Activated CD8-positive, alpha-beta T cell treated with anti-CD3 and anti-CD28 coated beads for 36 hours (primary cell): ENCODE measurements at places on chromosomes 12 and 14.

DNA sequence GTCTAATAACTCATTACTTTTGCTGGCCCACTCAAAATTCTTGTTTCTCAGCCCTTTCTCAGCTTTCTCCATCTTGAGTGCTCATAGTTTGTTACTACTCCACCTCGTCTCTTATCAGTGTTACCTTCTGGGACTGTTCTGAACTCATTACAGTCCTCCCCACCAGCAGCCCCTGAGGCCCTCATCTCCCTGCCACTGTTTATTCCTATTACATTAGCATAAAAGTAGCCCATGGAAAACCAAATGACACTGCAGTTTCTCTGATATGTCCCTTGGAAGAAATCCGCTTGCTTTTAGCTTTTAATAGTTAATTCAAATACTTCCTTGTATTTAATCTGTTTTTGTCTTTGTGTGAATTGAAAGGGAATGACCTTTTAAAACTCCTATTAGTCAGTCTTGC, 7.6 kb downstream of the AKAP6 start:
- no peak overlapping the region for H3K4me3 ChIP-seq
- no peak overlapping the region for H3K27ac ChIP-seq
- no peaks in the 10 kb centered on the region for H3K36me3 ChIP-seq
- no peak for DNase-seq

- no peak overlapping the region for H3K4me3 ChIP-seq
- no peak for DNase-seq
- no peaks in the 10 kb centered on the region for H3K36me3 ChIP-seq
- H3K27ac ChIP-seq: no peak overlapping the region
These were observed 59.7 kb upstream of the KCNH3 start for GRCh38 chr12:49478949-49479664.

- no peak for DNase-seq
- H3K4me3 ChIP-seq: no peak overlapping the region
- no peaks in the 10 kb centered on the region for H3K4me1 ChIP-seq
- no peak overlapping the region for H3K27ac ChIP-seq
- peaks cover 2% of the 10 kb centered on the region for H3K36me3 ChIP-seq
These were observed 259.6 kb downstream of the AKAP6 start for GRCh38 chr14:32588448-32589320.

- H3K4me3 ChIP-seq: no peak overlapping the region
- DNase-seq: no peak
- H3K4me1 ChIP-seq: no peaks in the 10 kb centered on the region
- no peak overlapping the region for H3K27ac ChIP-seq
These were observed 74.3 kb downstream of the MAP1LC3B2 start for GRCh38 chr12:116633476-116633875.

GRCh38 chr14:69695322-69696203, 71.4 kb upstream of the SRSF5 start:
- H3K4me3 ChIP-seq: no peak overlapping the region
- DNase-seq: no peak
- H3K27ac ChIP-seq: peak overlapping the region; percentile 31
- no peaks in the 10 kb centered on the region for H3K27me3 ChIP-seq
- H3K4me1 ChIP-seq: peaks cover 75% of the 10 kb centered on the region

- DNase-seq: no peak
- H3K27ac ChIP-seq: no peak overlapping the region
- peaks cover 13% of the 10 kb centered on the region for H3K27me3 ChIP-seq
- H3K4me1 ChIP-seq: no peaks in the 10 kb centered on the region
- no peak overlapping the region for H3K4me3 ChIP-seq
These were observed 64.5 kb upstream of the DAAM1 start for GRCh38 chr14:59123975-59124374.

DNA sequence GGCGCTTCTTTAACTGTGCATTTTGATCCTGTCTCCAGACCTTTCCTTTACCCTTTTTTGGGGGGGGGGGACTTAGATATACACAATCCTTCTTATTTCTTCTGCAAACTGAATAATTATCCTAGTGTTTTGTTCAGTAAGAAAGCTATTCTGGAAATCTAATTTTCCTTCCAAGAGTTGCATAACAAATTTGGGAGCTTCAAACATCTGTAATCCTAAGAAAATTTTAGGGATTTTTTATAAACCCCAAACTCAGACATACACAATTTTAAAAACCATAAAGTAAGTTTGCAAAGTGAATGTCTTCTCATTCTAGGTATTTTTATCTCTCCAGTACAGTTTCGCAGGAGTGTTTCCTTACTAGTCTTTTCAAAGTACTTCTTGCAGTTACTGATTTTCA, 182.7 kb upstream of the E2F7 start:
- no peak for DNase-seq
- H3K27ac ChIP-seq: no peak overlapping the region
- no peaks in the 10 kb centered on the region for H3K36me3 ChIP-seq
- no peak overlapping the region for H3K4me3 ChIP-seq
- H3K4me1 ChIP-seq: no peaks in the 10 kb centered on the region
- no peaks in the 10 kb centered on the region for H3K27me3 ChIP-seq

DNA sequence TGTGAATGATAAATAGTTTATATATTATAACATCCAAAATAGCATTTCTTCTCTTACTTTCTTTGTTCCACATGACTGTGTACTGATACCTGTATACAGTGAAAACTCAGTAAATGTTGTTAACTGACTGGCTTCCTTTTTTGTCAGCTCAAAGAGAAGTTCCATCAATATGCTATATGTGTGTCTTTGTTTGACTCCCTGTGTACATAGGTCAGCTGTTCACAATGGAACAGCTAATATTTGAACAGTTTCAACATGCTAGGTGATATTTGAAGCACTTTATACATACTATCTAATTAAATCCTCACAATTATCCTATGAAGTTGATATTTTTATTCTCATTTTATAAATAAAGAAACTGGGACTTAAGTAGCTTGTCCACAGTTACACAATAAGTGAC, 15.3 kb upstream of the KICS2 start:
- peaks cover 2% of the 10 kb centered on the region for H3K27me3 ChIP-seq
- H3K36me3 ChIP-seq: no peaks in the 10 kb centered on the region
- no peak overlapping the region for H3K4me3 ChIP-seq
- no peaks in the 10 kb centered on the region for H3K4me1 ChIP-seq

DNA sequence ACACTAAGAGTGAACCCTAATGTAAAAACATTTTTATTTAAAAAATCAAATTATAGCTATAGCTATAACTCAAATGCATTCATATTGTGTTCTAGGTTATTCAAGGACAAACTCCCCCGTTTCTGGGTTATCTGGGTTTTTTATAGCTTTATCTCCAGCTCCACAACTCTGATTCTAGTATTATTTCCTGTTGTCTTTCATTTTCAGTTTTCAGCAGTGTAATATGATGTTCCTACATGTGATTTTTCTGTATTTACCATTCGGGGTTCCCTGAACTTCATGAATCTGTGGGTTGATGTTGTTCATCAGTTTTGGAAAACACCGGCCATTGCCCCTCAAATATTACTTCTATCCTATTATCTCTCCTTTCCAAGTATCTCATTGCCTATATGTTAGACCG, 221.9 kb upstream of the FOXN3 start:
- DNase-seq: no peak
- peak overlapping the region; percentile 19 for H3K4me3 ChIP-seq
- no peaks in the 10 kb centered on the region for H3K27me3 ChIP-seq
- peak overlapping the region; percentile 96 for H3K27ac ChIP-seq
- H3K36me3 ChIP-seq: peaks cover 28% of the 10 kb centered on the region

DNA sequence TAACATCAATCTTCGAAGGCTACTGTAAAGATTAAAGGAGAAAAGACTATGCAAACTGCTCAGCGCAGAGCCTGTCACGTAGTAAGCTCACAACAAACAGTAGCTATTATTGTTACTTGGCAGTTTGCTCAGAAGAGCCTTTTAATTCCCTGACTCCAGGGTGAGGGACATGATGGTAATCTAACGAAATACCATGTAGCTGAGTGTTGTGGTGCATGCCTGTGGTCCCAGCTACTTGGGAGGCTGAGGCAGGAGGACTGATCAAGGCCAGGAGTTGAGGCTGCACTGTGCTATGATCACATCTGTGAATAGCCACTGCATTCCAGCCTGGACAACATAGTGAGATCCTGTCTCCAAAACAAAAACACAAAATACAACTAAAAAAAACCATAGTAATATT, 22.8 kb downstream of the HEBP1 start:
- H3K27ac ChIP-seq: no peak overlapping the region
- no peak overlapping the region for H3K4me3 ChIP-seq
- no peak for DNase-seq
- H3K4me1 ChIP-seq: no peaks in the 10 kb centered on the region

DNA sequence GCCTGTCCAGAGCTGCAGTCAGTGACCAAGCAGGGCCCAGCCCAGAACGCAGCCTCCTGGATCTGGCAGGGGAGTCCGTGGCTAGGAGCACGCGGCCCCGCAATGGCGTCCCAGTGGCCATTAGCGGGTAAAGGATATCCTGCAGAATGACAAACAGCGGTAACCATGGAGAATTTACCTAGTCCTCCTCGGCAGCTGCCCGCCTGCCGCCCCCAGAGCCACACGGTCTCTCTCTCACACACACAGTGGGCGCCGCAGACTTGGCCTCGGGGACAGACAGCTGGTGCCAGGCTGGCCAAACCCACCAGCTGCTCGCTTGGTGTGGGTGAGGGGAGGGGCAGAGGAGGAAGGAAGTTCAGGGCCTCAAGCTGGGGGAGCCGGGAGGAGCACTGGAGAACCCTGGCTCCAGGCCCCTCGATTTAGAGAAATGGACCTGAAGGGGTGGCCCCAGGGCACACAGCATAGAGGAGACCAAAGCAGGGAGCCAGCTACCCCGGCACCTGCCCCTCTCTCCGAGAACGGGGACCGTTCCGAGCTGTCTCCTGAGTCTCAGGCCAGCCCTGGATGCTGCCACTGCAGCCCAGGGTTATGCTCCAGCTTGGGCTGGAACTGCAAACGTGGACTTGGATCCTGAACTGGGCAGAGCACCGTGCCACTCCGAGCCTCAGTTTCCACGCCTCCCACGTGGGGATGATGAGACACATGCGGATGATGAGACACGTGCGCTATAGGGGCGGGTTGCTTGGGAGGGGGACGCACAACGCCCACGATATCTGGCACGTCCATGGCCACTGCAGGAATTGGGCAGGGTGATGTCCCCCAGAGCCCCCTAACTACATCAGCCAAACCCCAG, 3.4 kb downstream of the CDK2AP1 start:
- H3K36me3 ChIP-seq: peaks cover 13% of the 10 kb centered on the region
- peak overlapping the region; percentile 91 for H3K4me3 ChIP-seq
- H3K27me3 ChIP-seq: no peaks in the 10 kb centered on the region
- no peak overlapping the region for H3K27ac ChIP-seq

GRCh38 chr12:50887191-50887590, 44.5 kb downstream of the TMPRSS12 start:
- H3K27me3 ChIP-seq: no peaks in the 10 kb centered on the region
- no peaks in the 10 kb centered on the region for H3K4me1 ChIP-seq
- no peak overlapping the region for H3K27ac ChIP-seq
- H3K4me3 ChIP-seq: no peak overlapping the region

DNA sequence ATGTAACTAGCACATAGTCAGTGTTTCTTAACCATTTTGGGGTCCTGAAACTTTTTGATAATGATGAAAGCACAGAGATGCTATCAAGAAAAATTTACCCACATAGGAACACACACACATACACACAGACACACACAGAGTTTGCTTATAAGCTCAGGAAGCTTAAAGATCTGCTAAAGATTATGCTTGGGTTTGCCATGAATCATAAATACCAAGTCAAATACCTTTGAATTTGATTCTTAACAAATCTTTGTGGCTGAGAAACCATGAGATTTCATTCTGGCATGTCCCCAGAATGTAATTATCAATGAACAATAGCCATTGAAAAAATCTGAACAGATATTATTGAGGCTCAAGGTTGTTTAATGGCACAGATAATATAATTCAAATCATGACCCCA, 89.2 kb downstream of the NTS start:
- H3K27ac ChIP-seq: no peak overlapping the region
- H3K4me1 ChIP-seq: no peaks in the 10 kb centered on the region
- no peak for DNase-seq
- no peaks in the 10 kb centered on the region for H3K36me3 ChIP-seq
- H3K4me3 ChIP-seq: no peak overlapping the region

DNA sequence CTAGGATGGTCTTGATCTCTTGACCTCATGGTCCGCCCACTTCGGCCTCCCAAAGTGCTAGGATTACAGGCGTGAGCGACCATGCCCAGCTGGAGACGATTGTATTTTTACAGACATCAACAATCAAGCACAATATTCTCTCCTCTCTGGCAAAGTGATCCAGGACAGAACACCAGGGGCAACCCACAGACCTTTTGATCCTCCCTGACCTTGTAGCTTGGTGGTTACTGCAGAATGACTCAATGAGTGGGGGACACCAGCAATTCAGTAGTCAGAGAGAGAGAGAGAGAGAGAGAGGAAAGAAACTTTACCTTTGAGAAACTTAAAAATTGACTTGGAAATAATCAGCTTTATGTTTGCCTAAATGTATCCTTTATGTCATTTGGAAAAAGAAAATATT, 51.2 kb downstream of the DRAM1 start:
- peaks cover 11% of the 10 kb centered on the region for H3K27me3 ChIP-seq
- no peak overlapping the region for H3K4me3 ChIP-seq
- no peaks in the 10 kb centered on the region for H3K4me1 ChIP-seq
- DNase-seq: no peak
- H3K27ac ChIP-seq: no peak overlapping the region
- no peaks in the 10 kb centered on the region for H3K36me3 ChIP-seq

- H3K27ac ChIP-seq: no peak overlapping the region
- peaks cover 1% of the 10 kb centered on the region for H3K27me3 ChIP-seq
- H3K4me1 ChIP-seq: no peaks in the 10 kb centered on the region
- no peak for DNase-seq
These were observed 134.6 kb downstream of the PTPRR start for GRCh38 chr12:70785896-70786295.

- H3K27ac ChIP-seq: no peak overlapping the region
- peaks cover under 1% of the 10 kb centered on the region for H3K27me3 ChIP-seq
These were observed 289.1 kb upstream of the TMTC1 start for GRCh38 chr12:30072824-30073223.

DNA sequence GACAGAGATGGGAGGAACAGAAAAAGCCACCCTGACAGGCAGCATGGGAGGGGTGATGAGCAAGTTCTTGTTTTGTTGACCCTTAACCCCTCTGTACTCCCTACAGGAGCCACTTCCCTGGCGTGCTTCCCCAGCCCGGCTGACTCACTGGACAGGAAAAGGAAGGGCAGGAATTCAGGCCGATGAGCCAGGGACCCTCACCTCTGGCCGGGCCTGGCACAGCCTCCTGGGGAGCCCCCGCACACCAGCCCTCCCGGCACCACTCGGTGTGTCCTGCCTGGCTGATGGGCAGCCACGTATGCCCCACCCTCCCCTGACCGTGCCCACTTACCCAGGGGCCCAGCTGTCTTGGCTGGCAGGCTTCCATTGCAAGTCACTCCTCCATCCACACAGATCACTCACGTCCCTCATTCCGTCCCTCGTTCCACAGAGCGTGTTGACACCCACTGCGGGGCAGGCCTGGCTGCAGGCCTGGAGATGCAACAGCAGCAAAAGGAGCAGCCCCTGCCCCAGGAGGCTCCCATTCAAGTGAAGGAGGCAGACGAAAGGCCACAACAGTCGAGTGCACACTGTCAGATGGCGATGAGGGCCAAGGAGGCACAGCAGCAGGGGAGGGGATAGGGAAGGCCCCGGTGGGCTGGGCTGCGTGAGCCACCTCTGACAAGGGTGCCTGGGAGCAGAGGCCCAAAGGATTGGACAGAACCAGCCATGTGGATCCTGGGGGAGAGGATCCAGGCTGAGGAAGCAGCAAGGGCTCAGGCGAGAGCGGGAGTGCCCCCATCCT, 19.7 kb upstream of the CD9 start:
- no peak overlapping the region for H3K4me3 ChIP-seq
- DNase-seq: no peak
- no peaks in the 10 kb centered on the region for H3K27me3 ChIP-seq

- no peak for DNase-seq
- no peaks in the 10 kb centered on the region for H3K27me3 ChIP-seq
- no peaks in the 10 kb centered on the region for H3K36me3 ChIP-seq
- peak overlapping the region; percentile 81 for H3K27ac ChIP-seq
- peaks cover 36% of the 10 kb centered on the region for H3K4me1 ChIP-seq
- peak overlapping the region; percentile 80 for H3K4me3 ChIP-seq
These were observed 939 bp downstream of the TGFB3 start for GRCh38 chr14:75980856-75981255.
